Type B pancreatic cell (in vitro differentiated cells): ENCODE measurements at places on chromosomes 5 and 9. TPM values are rescaled to one million over a fixed set of nuclear protein-coding genes. Genes with fewer than 3 reads are reported as not detected.

DNA sequence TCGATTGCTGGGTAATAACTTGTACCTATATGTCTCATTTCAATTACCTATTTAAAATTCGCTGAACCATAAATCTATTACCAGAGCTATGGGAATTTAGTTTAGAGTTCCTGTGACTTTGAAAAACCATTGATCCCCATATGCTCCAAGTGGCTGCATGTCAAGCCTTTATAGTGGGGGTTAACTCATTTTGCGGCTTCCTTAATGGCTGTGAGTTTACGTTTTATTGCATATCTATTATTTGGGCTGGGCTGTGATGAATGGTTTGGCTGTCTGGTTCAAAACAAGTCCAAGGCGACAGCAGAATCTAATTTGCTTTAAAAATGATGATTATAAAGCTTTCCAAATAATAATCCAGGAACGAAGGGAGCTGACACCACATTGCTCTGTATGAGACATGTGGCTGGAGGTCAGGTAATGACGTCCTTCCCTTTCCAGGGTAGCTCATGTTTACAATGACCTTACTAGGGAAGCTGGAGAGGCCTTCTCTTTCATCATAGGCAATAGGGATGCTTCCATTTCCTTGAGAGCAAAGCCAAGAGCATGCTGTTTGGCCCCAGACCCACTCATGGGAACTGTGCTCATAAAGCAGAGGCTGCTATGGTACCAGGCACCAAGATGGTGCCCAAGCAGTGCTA lies 258.3 kb downstream of the HSPA4 start:
- H3K4me1 ChIP-seq: no peaks in the 10 kb centered on the region
- no peak overlapping the region for H3K27ac ChIP-seq
- no peak for DNase-seq
- no peak overlapping the region for H3K4me3 ChIP-seq

CAMK2A gene
- 0.26 and 3.7 TPM in 2 replicates for total RNA-seq

- H3K27me3 ChIP-seq: no peaks in the 10 kb centered on the region
- H3K36me3 ChIP-seq: peaks cover 24% of the 10 kb centered on the region
- H3K4me1 ChIP-seq: no peaks in the 10 kb centered on the region
- no peak overlapping the region for H3K4me3 ChIP-seq
These were observed 100.9 kb downstream of the SMARCA2 start for GRCh38 chr9:2116073-2116472.

MYOT gene
- 0.56 TPM in 1 of 2 replicates, not detected in the other for total RNA-seq

- no peak overlapping the region for H3K27ac ChIP-seq
- peaks cover 13% of the 10 kb centered on the region for H3K27me3 ChIP-seq
- DNase-seq: no peak
- H3K36me3 ChIP-seq: peaks cover 20% of the 10 kb centered on the region
These were observed 94.1 kb upstream of the TRIM32 start for GRCh38 chr9:116592970-116593369.

CAAP1 gene
- total RNA-seq: 18.2 and 20.2 TPM in 2 replicates
